ENCODE measurements at places on chromosomes 2 and 18. TPM values are rescaled to one million over a fixed set of nuclear protein-coding genes. Genes with fewer than 3 reads are reported as not detected.

Gene LIMS4
- not detected for total RNA-seq

Gene LOXHD1
- not detected for total RNA-seq

Gene ALPP
- not detected for total RNA-seq

Gene DNAJC5G
- total RNA-seq = not detected

Gene ITGB1BP1
- total RNA-seq = 24.9 TPM

Gene FSHR
- total RNA-seq = not detected

Gene KCTD18
- 30.4 TPM for total RNA-seq

Gene MROH2A
- total RNA-seq = not detected

All from nasal cavity respiratory epithelium epithelial cell of viscerocranial mucosa (primary cell).